ENCODE measurements at places on chromosomes 1 and 21. TPM values are rescaled to one million over a fixed set of nuclear protein-coding genes. Genes with fewer than 3 reads are reported as not detected.

Gene ACKR1
- total RNA-seq, result 81.9 TPM

Gene LEPROT
- 71.1 TPM for total RNA-seq

Gene LPAR3
- 3.7 TPM for total RNA-seq

Gene COL9A2
- total RNA-seq, result 22.0 TPM

Gene NUP210L
- total RNA-seq, result not detected

Gene CD247
- total RNA-seq, result 2.0 TPM

Gene LRRC53
- total RNA-seq, result not detected

Gene CHD5
- total RNA-seq, result 0.15 TPM

Gene CENPF
- 4.0 TPM for total RNA-seq

Gene OBSCN
- 27.9 TPM for total RNA-seq

Gene SLAMF9
- total RNA-seq, result not detected

Gene TAS1R1
- total RNA-seq, result 0.16 TPM

Gene KLHDC8A
- not detected for total RNA-seq

Gene CC2D1B
- 33.1 TPM for total RNA-seq

Gene FNDC10
- 2.9 TPM for total RNA-seq

Gene KRTAP10-5
- total RNA-seq, result not detected

Gene TESK2
- total RNA-seq, result 19.2 TPM

Gene ESPN
- total RNA-seq, result 11.1 TPM

Gene GJB5
- total RNA-seq, result 0.73 TPM

Gene KIF14
- 0.64 TPM for total RNA-seq

Gene SPATC1L
- total RNA-seq, result 7.0 TPM

Gene IL22RA1
- not detected for total RNA-seq

Gene DPM3
- total RNA-seq, result 53.7 TPM

Gene ANKRD34A
- total RNA-seq, result 0.59 TPM

Gene SLC30A1
- total RNA-seq, result 21.2 TPM

Gene SHISAL2A
- total RNA-seq, result not detected

Gene ESRRG
- total RNA-seq, result 0.16 TPM

Gene KCNQ4
- 1.3 TPM for total RNA-seq

Gene CFHR3
- total RNA-seq, result not detected

Gene S100A7
- not detected for total RNA-seq

Gene ST6GALNAC5
- total RNA-seq, result 53.4 TPM

Gene UMODL1
- total RNA-seq, result not detected

Gene NOS1AP
- total RNA-seq, result 11.8 TPM

Gene AVPR1B
- total RNA-seq, result not detected

Gene WNT4
- total RNA-seq, result 1.6 TPM

Gene PADI2
- 9.2 TPM for total RNA-seq

Gene TIAM1
- total RNA-seq, result 17.7 TPM

Gene C8A
- not detected for total RNA-seq

Gene MRAP
- 5.1 TPM for total RNA-seq

All from breast epithelium (tissue), 4 donors.